Urinary bladder (tissue), 4 donors: ENCODE measurements at places on chromosomes 6 and 20. TPM values are rescaled to one million over a fixed set of nuclear protein-coding genes. Genes with fewer than 3 reads are reported as not detected.
A peak's percentile ranks its signal among the peaks of the same experiment; 100 is the strongest.

- no peak for DNase-seq
Observed at GRCh38 chr20:4830696-4831095, 109.0 kb downstream of the PRND start.

DNA sequence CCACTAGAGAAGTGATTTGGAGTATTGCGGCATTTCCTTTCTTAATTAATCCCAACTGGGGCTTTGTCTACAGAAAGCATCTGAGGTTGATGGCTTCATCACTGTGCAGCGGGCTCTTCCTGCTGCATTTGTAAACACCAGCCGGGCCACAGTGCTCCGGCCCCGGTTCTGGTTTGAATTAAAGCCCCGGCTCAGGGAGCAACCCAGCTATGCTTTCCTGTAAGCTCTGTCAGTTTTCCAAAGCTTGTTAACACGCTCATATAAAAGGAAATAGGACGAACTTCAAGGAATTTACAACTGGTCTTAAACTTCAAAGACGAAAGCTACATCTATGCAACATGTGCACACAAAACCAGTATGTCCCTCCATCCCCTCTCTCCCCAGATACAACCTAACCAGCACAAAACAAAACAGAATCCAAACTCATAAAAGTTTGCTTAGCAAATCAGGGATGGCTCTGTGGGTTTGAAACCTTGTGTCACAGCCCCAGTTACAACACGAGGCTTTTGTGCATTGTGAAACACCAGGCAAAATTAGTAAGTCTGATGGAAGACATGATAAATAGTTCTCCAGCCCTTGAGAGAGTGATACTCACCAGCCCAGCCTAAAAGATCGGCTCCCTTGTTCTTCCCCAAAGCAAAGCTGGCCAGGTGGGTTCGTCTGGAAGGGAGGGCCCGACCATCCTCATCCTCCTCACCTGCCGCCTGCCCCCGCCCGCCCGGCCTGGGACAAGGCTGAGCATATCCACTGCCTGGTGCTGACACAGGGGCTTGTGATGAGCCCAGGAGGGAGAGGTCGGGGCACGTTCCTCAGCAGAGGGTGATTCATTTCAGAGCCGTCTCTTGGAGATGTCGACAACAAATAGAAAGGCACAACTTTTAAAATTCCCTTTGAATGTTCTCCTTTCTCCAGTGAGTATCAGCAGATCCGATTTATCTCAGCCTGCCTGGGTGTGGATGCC is 197.9 kb downstream of the TFAP2C start:
- DNase-seq: peak; percentile 55

GRCh38 chr6:134574491-134574890 is 256.6 kb upstream of the SGK1 start:
- no peak for DNase-seq

- no peak for DNase-seq
Observed at GRCh38 chr6:12090714-12091113, 78.6 kb downstream of the HIVEP1 start.

DNA sequence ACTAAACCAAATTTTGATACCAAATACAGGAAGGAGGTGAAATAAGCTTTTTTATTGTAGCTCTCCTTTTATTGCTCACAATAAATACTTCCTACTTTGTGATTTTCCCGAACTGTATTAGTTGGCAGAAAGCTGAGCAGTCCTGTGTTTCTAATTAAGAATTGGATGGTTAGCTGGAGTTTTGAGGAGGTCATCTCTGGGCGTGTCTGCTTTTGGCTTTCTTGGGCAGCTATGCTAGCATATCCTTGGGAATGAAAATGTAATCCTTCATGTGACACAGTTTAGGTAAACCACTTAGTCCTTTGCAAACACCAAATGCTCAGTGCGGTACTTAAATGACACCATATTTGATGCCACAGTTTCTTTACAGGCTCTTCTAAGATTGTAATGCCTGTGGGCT is 67.5 kb downstream of the MTHFD1L start:
- DNase-seq: no peak

GRCh38 chr6:20415304-20415703 is 13.6 kb downstream of the E2F3 start:
- no peak for DNase-seq

GRCh38 chr20:56215115-56215514 is 33.4 kb upstream of the MC3R start:
- DNase-seq: no peak

- DNase-seq: no peak
Observed at GRCh38 chr6:19380293-19380692, 456.9 kb upstream of the ID4 start.

DNA sequence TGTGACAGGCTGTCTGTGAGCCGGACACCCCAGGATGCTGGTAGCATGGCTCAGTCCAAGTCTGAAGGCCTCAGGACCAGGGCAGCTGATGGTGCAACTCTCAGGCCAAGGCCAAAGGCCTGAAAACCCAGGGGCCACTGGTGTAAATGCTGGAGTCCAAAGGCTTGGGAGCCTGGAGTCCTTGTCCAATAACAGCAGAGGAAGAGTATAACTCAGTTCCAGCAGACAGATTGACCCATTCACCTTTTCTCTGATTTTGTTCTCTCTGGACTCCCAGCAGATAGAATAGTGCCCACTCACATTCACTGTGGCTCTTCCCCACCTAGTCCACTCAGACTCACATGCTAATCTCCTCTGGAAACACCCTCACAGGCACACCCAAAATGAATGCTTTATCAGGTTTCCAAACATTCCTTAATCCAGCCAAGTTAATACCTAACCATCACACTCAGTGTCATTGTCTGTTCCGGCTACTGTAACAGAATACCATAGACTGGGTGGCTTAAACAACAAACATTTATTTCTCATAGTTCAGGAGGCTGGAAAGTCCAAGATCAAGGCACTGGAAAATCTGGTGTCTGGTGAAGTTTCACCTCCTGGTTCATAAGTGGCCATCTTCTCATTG is 5.0 kb upstream of the TRAF3IP2 start:
- DNase-seq: no peak

GRCh38 chr20:53149148-53149889 is 177.2 kb downstream of the TSHZ2 start:
- peak; percentile 40 for DNase-seq

DNA sequence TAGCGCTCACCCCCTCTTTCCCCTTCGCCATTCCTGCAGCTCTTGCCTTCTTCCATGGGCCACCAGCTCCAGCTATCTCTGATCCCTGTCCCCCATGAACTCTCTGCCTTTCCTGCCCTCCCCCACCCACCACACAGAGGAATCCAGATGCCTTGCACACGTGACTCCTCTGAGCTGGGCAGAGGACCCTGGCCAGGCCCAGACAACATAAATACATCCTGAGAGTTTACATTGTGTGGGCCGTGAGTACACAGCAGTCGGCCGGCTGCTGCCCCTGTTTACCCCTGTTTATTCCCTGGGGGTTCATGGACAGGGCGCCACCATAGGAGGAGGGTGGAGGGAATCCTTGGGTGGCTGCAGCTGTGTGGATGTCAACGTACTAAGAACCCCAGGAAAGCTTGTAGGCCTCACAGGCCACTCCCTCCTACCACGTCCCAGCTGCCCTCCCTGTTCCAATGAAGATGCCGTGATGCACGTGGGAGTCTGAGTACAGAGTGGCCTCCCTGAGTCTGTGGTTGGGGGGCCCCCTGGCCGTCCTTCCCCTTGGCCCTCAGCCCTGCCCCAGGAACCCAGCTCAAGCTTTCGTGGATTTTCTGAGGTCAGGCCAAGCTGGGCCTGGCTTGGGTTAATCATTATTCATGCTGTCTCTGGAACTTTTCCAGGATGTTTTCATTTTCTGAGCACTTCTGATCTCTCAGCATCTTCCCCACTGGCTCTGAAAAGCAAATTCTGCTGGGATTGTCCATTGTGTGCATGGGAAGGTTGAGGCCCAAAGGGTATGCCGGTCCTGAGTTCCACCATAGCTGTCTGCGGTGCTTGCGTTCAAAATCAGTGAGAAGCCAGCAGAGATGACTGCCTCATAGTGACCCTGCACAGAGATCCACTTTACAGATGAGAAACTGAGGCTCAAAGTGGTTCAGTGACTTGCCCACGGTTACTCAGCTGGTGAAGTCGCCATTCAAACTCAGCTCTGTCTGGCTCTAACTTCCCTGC is 136.3 kb downstream of the MRPL14 start:
- peak; percentile 54 for DNase-seq

DNA sequence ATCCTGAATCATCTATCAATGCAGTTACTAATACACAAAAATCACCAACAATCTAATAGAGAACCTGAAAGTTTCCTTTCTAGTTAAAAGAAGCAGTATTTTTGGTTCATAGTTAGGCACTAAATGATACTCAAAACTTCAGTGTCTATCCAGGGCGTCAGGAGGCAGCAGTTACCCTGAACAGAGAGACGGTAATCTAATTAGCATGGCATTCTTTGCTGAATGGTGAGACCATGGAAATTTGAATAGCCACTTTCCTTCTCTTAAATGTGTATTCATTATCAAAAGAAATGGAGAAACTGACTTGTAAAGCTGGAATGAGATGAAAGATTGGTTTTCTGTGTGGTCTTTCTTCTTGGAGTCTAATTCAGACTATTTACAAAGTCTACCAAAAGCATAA is 146.6 kb upstream of the BMP5 start:
- DNase-seq: no peak

GRCh38 chr6:15129887-15130286 is 116.0 kb upstream of the JARID2 start:
- DNase-seq: no peak

DNA sequence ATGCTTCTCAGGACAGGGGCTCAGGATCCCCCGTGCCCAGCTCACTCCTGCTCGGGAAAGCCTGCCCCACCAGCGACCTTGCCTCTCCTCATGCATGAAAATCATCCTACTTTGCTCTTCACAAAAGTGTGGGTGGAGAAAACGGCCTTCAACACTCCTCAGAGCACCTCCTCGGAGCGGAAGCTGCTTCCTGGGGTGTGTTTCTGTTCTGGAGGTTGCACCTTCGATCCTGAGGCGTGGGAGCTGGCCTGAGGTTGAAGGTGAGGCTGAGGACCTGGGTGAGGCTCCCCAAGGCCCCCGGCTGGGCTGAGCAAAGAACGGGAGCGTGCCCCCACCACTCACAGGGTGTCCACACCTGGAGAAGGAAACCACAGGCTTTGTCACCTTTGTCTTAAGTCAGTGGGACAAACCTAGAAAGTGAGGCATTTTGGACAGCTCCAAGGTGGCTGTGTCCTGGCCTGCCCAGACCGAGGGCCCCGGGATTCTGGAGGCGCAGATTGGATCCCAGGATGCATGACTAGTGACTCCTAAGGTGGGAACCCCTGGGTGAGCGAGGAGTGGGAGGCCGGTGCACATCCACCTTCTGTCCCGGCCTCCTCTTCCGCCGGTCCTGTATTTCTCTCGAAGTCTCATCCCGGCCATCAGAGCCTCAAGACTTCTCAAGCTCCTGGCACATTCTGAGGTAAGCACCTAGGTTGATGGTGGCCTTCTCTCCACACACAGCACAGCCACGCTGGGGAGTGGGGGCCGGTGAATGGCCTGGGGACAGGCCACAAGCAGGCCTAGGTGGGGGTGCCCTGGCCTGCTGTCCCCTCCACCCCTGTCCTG is 104.7 kb downstream of the TMEM242 start:
- DNase-seq: no peak

DNA sequence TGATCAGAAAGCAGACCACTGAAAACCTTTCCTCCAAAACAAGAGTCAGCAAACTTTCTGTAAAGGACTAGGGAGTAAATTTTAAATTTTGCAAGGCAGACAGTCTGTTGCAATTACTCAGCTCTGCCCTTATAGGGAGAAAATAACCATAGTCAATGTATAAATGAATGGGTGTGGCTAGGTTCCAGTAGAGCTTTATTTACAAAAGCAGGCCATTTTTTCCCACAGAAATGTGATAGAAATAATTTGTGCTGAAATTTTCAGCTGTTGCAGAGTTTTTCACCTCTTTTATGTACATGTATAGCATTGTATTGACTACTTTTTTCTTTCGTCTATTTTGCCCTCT is 7.7 kb downstream of the AMD1 start:
- DNase-seq: no peak

- DNase-seq: no peak
Observed at GRCh38 chr20:39338469-39339376, 376.6 kb downstream of the DHX35 start.

- DNase-seq: peak; percentile 84
Observed at GRCh38 chr6:42453031-42453653, 1.4 kb upstream of the TRERF1 start.

GRCh38 chr20:4006640-4007039 is 8.7 kb downstream of the RNF24 start:
- DNase-seq: no peak

DNA sequence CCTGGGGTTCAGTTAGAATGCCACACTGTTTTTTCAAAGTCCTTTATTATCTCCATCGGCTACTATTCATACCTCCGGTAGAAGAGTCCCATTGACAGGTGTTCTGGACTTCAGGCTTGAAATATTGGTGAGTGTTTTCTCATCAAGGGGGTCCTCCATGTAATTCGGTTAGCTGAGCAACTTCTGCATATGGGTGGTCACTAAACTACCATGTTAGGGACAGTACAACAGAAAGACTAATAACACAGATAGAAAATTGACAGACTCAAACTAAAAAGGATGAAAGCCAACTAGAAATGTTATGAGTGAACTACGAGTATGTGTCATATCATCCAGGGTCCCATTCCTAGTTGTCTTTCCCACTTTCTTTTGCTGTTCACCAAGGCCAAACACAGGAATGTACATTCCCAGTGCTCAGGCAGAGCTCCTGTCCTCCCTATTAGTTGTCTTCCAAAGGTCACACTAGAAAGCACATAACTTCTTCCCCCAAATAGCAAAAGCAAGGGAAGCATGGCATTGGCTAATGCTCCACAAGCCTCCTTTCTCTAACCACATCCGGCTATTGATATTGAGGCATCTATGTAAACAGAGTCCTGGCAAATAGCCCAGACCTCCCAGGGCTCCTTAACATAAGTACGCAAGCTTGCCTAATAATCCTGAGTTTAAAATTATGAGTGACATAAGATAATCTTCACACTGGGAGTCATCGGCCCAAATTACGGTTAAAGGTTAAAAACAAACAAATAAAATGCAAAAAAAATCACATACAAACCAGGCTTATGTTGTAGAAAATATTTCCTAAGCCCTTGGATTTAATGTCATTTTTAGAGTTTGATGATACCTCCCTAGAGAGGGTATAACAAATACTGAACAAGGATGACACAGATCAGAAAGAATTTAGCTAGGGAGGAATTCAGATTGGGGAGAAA is 13.2 kb downstream of the CCN2 start:
- no peak for DNase-seq

DNA sequence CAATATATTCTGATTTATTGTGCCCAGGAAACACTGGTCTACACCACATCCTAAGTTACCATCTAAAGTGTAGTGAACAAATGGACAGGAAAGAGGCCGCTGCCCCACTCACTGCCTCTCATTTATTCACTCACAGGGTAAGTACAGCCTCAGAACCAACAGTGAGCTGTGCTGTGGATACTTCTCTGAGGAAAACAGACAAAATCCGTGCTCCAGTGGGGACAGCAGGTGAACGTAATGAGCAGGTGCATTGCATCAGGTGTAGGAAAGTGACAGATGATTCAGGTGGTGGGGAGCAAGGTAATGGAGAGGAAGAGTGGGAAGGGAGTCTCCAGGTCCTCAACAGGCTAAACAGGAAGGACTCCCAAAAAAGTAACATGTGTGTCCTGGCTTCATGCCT is 8.4 kb upstream of the ULBP2 start:
- no peak for DNase-seq

- no peak for DNase-seq
Observed at GRCh38 chr6:165184192-165184979, 125.0 kb downstream of the C6orf118 start.

The EEF1E1 gene
- total RNA-seq: 28.2 TPM

The RBPJL gene
- not detected for total RNA-seq

The KCNS1 gene
- 0.21 TPM for total RNA-seq

The ZC2HC1B gene
- total RNA-seq: not detected

The PGC gene
- total RNA-seq: not detected

The CTAGE9 gene
- not detected for total RNA-seq

The TFAP2A gene
- total RNA-seq: 1.6 TPM

The POM121L2 gene
- total RNA-seq: not detected

The SEMG1 gene
- not detected for total RNA-seq

The FOXQ1 gene
- total RNA-seq: 10.8 TPM

The MCM8 gene
- 10.7 TPM for total RNA-seq
